ENCODE measurements at places on chromosomes 2 and 18. TPM values are rescaled to one million over a fixed set of nuclear protein-coding genes. Genes with fewer than 3 reads are reported as not detected.

CHRNA1 gene
- not detected for total RNA-seq

HOXD9 gene
- not detected for total RNA-seq

CPO gene
- total RNA-seq: not detected

ITGA6 gene
- 330 TPM for total RNA-seq

NT5DC4 gene
- total RNA-seq: 0.07 TPM

TXNDC9 gene
- total RNA-seq: 65.2 TPM

IL36G gene
- total RNA-seq: 2.6 TPM

AQP4 gene
- 0.14 TPM for total RNA-seq

L3MBTL4 gene
- 8.0 TPM for total RNA-seq

PAIP2B gene
- total RNA-seq: 3.1 TPM

STK39 gene
- total RNA-seq: 22.1 TPM

ONECUT2 gene
- under 0.01 TPM for total RNA-seq

SLC40A1 gene
- 5.0 TPM for total RNA-seq

MGAT4A gene
- 6.8 TPM for total RNA-seq

CCL20 gene
- 2.1 TPM for total RNA-seq

RAB27B gene
- 31.8 TPM for total RNA-seq

FAM124B gene
- total RNA-seq: not detected

CABLES1 gene
- total RNA-seq: 1.2 TPM

CNGA3 gene
- not detected for total RNA-seq

All from nasal cavity respiratory epithelium epithelial cell of viscerocranial mucosa (primary cell).